ENCODE measurements at places on chromosomes 4 and X.
A peak's percentile ranks its signal among the peaks of the same experiment; 100 is the strongest.

GRCh38 chr4:98919996-98920395 lies 8.9 kb downstream of the EIF4E start:
- DNase-seq: no peak

- DNase-seq: no peak
These were observed 167.9 kb upstream of the GLRA2 start for GRCh38 chrX:14361435-14361834.

DNA sequence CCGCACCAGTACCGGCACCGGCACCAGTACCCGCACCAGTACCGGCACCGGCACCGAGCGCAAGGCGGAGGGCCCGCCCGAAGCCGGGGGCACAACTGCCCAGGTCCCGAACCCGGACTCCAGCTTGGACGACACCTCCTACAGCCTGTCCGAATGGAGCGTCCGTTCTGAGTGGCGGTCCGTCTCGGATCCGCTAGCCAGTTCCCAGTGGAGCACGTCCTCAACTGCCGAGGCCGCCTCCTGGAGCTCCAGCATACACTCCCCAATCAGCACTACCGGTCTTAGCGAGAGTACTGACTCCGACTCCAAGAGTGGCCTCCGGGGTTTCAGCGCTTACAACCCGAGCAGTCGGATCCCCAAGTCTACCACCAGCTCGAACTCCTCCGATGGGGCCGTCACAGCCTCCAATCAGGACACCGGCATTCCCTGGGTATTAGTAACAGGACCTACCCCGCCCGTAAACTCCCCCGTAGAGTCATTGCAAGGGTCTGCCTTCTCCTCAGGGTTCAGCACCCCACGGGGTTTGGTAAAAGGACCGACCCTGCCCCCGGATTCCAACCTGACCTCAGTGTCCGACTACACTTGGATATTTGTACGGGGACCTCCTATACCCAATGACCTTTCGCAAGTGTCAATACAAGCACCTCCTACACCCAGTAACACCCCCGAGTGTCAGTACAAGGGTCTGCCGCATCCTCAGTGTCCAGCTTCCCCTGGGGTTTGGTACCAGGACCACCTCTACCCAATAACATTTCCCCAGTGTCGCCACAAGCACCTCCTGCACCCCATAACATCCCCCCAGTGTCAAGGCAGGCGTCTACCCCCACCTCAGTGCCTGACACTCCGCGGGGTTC lies 721 bp upstream of the MAOA start:
- peak; percentile 24 for DNase-seq

GRCh38 chr4:65924843-65925242 lies 254.6 kb upstream of the EPHA5 start:
- no peak for DNase-seq

DNA sequence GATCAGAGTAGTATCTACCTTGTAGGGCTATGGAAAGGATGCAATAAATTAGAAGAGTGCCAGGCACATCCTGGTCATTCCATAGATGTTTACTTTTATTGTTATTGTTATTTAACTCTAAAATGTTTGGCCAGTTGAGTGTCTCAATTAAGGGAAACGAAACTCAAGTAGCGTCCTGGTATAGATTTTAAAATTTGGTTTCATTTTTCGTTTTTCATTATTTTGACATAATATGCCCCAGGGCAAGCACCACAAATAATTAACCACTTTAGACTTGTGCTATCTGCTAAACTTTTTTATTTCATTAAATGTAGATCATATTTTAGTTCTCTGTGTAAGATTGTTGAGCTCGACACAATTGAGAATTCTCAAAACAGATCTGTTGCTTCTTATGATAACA lies 179.7 kb upstream of the PRPS2 start:
- DNase-seq: no peak

DNA sequence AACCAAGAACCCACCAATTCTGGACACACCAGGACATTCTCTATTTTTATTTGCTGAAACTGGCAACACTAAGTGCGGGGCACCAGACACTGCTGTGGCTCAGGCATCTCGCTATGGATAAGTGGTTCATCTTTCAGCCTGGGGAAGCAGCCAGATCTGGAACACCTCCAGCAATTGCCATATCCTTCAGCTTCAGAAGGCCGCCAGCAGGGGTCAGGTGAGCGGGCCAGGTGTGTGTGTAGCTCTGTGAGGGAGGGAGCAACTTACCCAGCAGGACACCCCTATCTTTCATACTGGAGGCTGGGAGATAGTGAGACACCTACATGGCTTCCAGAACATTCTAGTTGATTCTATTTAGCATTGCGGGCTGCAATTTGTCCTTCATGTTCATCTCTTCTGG lies 57.0 kb upstream of the GBA3 start:
- DNase-seq: no peak

- no peak for DNase-seq
These were observed 99.1 kb downstream of the SNCA start for GRCh38 chr4:89737888-89738287.

DNA sequence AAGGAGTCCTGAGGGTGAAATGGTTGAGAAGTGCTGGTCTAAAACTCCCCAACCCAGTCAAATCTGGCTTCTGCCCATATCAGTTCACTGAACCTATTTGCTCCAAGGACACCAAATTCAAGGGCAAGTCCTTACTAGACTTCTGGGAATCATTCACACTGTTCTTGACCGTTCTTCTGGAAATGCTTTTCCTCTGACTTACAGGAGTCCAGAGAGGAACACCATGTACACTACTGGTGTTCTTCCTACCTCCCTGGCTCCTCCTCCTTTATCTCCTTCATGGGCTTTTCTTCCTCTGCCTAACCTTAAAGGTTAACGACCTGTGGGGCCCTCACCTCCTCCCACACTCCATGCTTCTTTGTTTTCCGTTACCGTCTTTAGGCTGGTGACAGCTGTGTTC lies 281.3 kb downstream of the FRMPD4 start:
- no peak for DNase-seq

- DNase-seq: no peak
These were observed 12.1 kb upstream of the SCML1 start for GRCh38 chrX:17725181-17725580.

DNA sequence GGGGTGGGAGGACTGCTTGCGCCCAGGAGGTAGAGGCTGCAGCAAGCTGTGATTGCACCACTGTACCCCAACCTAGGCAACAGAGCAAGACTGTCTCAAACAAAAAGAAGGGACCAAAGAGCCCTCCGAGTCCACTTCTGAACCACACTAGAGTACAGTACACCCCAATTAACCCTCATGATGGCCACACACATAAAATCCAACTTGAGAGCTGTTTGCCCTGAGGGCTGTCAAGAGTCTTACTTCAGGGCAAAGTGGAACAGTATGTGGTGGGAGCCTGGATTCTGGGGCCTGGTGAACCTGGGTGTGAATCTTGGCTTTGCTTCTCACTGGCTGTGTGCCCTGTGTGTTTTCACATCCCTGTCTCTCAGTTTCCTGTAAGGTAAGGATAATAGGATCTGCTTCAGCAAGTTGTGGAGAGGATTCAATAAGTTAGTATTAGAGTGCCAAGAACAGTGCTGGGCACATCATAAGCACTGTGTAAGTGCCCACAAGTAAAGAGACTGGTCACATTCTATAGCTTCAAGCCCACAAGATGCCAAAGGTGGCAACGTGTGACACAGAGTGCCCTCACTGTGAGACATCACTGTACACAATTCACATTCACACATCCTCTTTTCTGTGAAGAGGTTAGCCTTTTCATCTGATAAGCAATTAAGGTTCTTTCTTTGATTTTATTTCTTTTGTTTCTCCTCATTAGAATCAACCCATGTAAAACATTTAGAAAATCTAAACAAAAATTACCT lies 52.1 kb downstream of the LEF1 start:
- no peak for DNase-seq

DNA sequence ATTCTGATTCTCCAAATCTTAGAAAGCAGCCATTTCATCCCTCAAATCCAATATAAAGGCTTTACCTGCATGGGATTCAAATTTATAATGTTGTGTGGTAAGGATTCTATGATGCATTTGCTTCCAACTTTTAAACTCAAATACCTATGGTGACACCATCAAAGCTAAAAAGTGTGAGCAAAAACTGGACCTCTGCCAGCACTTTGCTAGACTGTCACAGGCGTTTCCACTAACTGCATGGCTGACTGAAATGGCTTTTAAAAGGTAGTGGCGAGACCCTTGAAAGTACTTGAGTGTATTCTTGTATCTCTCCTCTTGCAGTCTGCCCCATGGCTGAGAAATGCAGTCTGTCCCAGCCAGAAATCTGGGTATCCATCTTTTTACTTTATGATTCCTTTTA lies 169.4 kb downstream of the AMELX start:
- no peak for DNase-seq

GRCh38 chr4:166585491-166585890 lies 648.8 kb downstream of the SPOCK3 start:
- DNase-seq: no peak

- peak; percentile 35 for DNase-seq
These were observed 177.1 kb upstream of the CENPE start for GRCh38 chr4:103375278-103375677.

DNA sequence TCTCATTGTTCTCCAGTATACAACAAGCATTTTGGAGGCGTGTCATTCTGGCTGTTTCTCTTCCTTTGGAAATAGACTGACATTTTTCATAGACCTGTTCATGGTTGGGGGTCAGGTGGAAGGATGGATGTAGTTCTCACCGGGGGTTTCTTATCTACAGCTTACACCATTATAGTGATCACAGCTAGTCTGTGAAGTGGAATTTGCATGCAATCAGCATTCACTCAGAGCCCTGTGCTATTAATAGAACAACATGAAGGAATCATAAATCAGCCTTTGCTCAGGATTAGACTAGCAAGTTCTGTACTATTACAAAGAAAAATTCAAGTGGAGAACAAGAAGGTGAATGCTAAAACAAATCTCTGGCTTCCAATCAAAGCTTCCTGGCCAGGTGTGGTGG lies 132.6 kb upstream of the PUDP start:
- no peak for DNase-seq

DNA sequence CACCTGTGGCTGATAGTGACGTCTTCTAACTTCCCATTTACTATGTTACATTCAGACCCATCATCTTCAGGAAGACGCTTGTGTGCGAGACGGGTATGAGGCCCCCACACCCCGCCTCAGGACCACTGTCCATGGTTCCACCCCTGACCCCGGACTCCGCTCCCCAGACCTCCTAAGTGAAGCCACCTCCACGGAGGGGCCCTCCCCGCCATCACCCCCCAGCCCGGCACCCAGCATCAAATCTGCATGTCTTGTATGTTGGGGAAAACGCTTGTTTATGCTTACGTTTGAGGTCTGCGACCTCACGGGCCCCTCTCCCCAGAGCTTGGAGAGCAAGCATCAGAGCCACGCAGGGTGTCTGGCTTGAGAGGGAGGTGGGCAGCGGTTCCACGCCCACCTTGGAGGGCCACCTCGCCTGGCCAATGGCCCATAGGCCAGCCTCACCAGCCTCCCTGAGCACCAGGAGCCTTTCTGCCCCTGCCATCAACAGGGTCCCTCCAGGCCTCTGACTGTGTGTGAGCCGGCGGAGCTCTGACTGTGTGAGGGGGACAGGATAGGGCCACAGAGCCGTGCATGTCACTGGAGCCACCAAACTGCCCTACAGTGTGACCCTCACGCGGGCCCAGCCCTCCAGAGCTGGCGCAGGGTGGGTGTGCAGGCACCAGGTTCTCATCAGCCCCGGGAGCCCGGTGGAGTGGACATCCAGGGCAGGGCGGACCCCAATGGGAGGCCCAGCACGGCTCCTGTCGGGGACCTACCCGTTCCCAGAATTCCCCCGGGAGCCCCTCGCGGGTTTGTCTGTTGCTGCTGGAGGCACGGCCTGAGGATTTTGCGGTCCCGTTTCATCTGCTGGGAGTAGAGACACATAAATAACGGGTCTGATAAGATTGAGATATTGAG lies 88.4 kb upstream of the NKX1-1 start:
- DNase-seq: no peak
